ENCODE measurements at places on chromosomes 16 and 17.
A peak's percentile ranks its signal among the peaks of the same experiment; 100 is the strongest.

GRCh38 chr16:75306099-75306762, 54.8 kb upstream of the BCAR1 start:
- no peak for DNase-seq

DNA sequence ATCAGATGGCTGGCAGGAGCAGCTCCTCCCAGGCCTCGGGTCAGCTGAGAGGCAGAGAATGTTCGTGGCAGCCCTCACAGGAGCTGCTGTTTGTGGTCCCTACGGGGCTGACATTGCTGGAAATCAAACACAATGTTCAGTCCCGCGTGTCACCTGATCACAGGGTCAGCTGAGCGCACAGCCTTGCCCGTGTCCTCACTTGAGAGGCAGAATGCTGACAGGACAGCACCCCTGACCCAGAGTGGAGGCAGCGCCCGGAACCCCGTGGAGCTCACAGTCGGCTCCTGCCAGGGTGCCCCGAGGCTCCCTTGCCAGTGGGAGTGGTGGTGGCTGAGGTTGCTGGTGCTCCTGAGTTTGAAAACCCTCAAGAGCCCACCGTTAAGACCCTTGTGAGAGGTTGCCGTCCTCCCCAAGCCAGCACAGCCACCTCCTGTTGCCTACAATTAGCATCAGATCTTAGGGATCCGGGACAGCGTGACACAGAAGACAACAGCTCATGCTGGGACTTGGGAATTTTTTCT, 3.6 kb upstream of the CHMP6 start:
- DNase-seq, result no peak

- no peak for DNase-seq
Observed at GRCh38 chr17:57240648-57241047, 15.7 kb upstream of the MSI2 start.

DNA sequence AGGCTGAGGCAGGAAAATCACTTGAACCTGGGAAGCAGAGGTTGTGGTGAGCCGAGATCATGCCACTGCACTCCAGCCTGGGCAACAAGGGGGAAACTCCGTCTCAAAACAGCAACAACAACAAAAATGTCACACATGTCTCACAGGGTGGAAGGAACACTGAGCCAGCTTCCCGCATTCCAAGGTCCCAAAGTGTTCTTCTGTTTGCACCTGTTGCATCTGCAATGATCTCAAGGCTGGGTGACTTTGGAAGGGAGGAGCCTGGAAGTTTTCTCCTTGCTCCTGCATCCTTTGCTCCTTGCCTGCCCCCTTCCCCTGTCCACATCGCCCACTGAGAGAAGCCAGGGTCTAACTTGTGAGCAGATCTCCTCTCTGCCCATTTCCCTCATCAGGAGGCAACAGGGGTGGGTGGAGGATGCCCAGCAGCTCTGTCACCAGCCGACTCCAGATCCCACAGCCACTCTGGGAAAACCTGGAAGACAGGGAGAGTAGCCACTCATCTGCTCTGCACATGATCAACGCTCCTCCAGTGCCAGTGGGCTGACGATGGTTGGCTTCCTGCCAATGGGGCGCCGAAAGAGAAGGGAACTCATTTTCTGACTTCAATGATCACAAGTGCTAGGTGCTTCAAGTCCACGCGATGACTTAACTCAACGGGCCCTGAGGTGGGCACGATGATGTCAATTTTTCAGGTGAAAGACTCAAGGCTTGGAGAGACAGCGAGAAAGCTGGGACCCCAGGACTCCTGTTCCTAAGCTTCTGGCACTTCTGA, 12.6 kb downstream of the CHST6 start:
- no peak for DNase-seq

DNA sequence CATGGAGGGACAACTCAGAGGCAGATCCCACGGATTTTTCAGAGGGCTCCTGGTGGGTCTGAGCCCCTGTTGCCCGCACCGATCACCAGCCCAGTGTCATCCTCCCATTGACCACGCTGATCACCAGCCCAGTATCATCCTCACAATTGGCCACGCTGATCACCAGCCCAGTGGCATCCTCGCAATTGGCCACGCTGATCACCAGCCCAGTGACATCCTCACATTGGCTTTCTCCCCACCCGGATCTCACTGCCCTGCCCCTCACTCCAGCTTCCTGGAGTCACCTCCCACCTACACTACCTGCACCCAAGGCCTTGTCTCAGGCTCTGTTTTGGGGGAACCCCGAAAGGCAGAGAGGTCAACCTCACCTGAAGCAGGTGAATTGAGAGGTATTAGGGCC, 358.2 kb upstream of the TNRC6C start:
- DNase-seq, result no peak

DNA sequence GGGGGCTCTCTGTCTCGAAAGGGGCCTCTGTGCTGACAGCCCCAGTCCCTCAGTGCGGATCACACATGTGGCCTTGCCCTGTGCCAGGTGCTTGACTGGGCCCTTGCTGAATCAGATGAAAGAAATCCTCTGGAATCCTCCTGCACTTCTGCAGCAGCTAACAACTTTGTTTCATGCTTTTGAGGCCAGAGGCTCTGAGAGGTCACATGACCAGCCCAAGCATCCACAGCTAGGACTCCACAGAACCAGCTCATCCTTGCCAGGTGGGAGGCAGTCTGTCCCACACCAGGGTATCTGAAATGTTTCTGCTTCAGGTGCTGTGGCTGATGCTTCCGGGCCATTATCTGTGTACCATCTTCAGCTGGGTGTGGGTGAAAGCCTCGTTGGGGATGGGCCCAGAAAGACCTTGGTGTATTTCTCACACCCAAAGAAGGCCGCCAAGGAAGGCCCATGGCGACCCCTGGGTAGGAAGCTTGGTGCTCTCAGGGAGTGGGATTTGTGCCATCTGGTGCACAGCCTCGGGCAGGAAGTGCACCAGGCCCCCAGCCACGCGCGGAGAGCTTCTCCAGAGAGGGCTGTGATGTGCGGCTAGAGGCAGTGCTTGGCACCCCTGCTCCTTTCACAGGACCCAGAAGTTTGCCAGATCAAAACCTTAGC, 143.8 kb downstream of the CLEC16A start:
- DNase-seq, result peak; percentile 27

- DNase-seq, result no peak
Observed at GRCh38 chr16:55379876-55380390, 55.9 kb downstream of the IRX6 start.

DNA sequence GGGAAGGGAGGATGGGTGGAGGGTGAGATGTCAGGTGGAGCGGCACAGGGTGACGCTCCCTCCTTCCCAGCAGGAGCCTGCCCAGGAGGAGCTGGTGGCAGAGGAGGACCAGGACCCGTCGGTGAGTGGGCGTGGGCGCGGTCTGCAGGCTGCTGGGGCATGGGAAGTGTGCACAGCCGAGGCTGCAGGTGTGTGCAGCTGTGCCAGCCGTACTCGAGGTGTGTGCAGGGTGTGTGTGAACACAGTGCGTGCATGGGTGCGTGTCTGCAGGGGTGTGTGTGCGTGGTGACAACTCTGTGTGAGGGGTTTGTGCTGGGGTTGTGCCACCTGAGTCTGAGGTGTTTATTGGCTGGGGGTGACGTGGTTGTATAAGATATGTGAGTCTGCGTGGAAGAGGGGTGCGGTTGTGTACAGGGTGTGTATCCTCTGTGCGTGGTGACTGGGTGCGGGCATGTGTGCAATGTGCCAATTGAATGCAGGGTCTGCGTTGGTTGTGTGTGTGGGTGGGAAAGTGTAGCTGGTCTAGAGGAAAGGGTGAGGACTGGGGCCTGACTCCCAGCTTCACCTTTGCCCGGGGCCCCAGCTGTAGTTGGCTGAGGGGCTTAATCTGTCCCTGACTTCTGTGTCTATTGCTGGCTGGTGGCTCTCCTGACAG, 670 bp downstream of the TNFSF12 start:
- peak; percentile 24 for DNase-seq

- no peak for DNase-seq
Observed at GRCh38 chr17:71725811-71726210, 395.0 kb upstream of the SOX9 start.

- no peak for DNase-seq
Observed at GRCh38 chr16:35182043-35182677, 1722.7 kb downstream of the TP53TG3F start.

- DNase-seq, result no peak
Observed at GRCh38 chr17:2304931-2305330, 1.2 kb downstream of the SRR start.

- no peak for DNase-seq
Observed at GRCh38 chr17:51373489-51374152, 113.3 kb downstream of the UTP18 start.

- no peak for DNase-seq
Observed at GRCh38 chr17:42058063-42058462, 7.7 kb upstream of the C17orf113 start.

DNA sequence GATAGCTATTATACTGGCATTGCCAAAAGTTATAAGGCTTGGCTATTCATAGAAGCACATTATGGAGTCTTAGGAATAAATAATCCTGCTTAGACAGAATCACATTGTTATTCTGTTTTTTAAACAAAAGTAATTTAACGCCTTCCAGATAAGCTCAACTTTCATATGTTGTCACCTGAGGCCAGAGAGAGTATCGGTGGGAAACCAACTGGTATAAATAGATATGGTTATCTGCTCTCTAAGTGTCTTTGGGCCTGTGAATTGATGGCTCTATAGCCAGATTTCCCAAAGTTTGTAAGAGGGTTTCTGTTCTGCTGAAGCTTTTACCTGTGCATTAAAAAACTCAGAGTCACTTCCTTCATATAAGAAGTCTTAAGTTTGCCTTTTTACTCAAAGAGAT, 1449.4 kb downstream of the CDH11 start:
- no peak for DNase-seq

- DNase-seq, result no peak
Observed at GRCh38 chr17:1002771-1003555, 6.0 kb downstream of the TIMM22 start.

GRCh38 chr16:75252049-75252864, 833 bp upstream of the BCAR1 start:
- DNase-seq, result no peak

GRCh38 chr17:31696184-31696602, 162.9 kb downstream of the COPRS start:
- DNase-seq, result no peak

DNA sequence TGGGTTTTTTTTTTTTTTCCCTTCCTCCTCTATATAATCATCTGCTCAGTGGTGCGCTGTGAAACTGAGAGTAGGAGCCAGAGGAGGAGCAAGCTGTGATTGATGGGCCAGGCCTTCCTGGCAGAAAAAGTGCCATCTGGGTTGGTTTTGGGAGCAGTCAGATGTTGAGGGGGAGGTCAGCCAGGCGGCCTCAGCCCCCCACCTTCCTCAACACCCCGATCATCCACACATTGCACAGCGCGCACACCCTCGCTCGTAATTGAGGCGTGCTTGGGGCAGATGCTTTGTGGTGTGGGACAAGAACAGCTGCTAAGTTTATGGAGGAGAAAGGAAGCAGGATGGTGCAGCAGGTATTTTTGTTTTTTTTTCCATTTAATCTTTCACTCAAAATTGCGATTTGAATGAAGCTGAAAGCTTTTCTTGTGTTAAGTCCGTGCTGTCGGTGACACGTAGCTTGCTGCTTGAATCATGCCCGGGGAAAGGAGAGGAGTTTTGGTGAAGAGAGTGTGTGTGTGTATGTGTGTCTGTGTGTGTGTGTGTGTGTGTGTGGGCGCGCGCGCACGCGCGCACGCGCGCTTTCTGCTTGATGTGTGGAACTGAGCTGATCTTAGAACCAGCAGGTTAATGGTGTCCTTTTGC, 177.4 kb downstream of the RBFOX1 start:
- DNase-seq, result no peak

- no peak for DNase-seq
Observed at GRCh38 chr17:62388856-62389255, 8.5 kb downstream of the EFCAB3 start.

GRCh38 chr16:89316701-89317100, 99.2 kb downstream of the ZNF778 start:
- DNase-seq, result no peak

GRCh38 chr17:57499648-57500049, 243.3 kb downstream of the MSI2 start:
- DNase-seq, result no peak

- DNase-seq, result no peak
Observed at GRCh38 chr17:72523491-72523890, 402.7 kb downstream of the SOX9 start.

DNA sequence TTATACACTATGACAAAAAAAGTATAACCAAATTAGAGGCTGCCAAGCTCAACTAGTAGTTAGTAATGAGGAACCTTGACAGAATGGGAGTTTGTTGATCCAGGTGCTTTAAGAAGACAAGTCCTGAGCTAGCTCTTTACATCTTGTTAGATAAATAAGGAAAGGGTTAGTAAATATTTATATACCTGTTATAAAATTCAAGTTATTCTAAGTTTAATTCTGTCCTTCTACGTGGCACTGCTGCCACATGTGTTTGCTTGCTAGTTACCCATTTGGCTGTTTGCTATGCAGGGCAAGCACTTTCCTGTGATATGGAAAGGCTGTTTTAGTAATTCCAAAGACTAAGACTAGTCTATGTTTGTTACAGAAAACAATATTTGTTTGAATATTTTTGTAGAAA, 180.5 kb downstream of the MYO1D start:
- no peak for DNase-seq

GRCh38 chr17:81097943-81098308, 63.0 kb downstream of the BAIAP2 start:
- DNase-seq, result no peak

- DNase-seq, result no peak
Observed at GRCh38 chr17:68297195-68297594, 5.9 kb downstream of the ARSG start.

GRCh38 chr16:88769617-88770460, 15.2 kb downstream of the PIEZO1 start:
- no peak for DNase-seq

DNA sequence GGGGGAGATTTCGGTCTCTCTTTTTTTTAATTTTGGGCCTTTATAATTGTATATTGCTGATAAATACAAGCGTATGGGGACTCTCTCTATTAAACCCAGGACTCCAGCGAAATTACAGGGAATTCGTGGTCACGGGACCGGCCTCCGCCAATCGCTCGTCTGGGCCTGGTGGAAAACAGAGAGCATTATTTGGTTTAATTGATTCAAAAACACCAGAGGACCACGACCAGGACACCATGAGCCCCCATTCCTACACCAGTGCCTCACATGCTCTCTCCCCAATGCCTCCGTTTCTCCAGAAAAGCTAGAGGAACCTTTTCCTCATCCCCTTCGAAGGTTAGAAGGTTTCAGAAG, at the start of gene HOXB2:
TSS of gene HOXB2 (minus strand) at position 88 of the 354 bp plus-strand sequence. CDS start 198 bp downstream, outside the sequence.
- no peak for DNase-seq

DNA sequence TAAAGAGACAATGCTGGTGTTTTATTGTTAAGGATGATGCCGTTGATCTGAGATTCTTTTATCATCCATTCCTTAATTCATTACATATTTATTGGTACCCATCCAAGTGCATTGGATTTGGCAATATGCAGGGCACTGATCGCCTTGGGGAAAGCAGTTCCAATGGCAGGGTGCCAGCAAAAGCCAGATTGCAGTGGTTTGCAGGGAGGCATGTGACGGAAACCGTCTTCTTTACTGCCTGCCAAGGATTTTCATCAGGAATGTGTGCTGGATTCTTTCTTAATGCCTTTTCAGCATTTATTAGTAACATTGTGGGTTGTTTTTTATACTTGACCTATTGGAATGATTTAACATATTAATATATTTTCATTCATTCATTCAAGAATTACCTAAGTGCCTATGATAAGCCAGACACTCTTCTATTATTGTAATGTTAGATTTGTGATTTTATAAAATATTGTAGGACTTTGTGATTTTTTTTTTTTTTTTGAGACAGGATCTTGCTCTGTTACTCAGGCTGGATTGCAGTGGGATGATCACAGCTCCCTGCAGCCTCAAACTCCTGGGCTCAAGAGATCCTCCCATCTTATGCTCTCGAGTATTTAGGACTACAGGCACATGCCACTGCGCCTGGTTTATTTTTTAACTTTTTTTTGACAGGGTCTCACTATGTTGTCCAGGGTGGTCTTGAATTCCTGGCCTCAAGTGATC, 93.4 kb upstream of the TNRC6A start:
- no peak for DNase-seq

GRCh38 chr17:57538736-57539456, 206.2 kb downstream of the CCDC182 start:
- no peak for DNase-seq

Measured in stimulated activated CD4-positive, alpha-beta T cell treated with anti-CD3 and anti-CD28 coated beads, Interleukin-2, amount 100 ng/mL, for 4 hours (primary cell).